ENCODE measurements at places on chromosomes 13 and 19.
A peak's percentile ranks its signal among the peaks of the same experiment; 100 is the strongest.

- DNase-seq, result no peak
Measured at GRCh38 chr19:5485286-5485636, 30.0 kb downstream of the ZNRF4 start.

- no peak for DNase-seq
Measured at GRCh38 chr13:32905063-32905863, 111.0 kb upstream of the KL start.

GRCh38 chr19:31459430-31459829 is 110.2 kb upstream of the TSHZ3 start:
- no peak for DNase-seq

DNA sequence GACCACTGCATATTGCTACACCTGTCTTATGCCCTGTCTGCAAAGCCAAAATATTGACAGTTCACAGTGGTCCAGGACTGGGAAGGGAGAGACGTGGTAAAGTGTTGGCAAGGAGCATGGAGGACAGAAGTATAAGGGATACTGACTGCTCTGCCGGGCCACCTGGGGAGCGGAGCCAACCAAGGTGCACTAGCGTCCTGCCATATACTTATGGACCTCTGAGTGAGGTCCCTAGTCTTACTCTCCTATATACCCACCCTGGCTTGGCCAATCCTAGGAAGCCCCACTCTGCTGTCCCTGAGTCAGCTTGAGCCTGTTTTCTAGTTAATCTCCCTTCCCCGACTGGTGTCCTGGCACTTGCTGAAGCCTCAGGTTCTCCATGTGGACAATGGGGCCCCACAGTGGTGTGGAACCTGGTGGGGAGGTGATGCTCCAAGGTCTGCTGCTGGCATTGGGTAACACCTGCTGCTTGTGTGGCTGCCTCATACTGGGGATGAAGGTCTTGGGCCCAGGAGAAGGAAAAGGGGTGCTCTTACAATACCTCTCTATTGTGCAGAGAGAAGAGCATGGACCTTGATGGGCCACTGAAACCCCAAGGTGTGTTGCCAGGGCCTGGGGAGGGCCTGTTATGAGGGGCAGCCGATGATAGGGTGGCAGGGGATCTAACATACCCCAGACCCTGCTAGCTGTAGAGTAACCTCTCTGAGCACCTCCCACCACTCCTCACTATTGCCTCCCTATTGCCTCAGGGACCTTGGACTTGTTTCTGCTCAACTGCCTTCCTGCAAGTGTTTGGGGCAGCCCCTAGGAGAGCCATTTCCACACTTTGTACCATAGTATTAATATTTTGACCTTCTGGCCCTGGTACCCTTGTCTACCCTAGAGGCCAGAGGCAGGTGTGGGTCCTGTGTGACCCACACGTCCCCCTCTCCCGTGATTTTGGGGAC is 6.7 kb upstream of the TRIM28 start:
- no peak for DNase-seq

DNA sequence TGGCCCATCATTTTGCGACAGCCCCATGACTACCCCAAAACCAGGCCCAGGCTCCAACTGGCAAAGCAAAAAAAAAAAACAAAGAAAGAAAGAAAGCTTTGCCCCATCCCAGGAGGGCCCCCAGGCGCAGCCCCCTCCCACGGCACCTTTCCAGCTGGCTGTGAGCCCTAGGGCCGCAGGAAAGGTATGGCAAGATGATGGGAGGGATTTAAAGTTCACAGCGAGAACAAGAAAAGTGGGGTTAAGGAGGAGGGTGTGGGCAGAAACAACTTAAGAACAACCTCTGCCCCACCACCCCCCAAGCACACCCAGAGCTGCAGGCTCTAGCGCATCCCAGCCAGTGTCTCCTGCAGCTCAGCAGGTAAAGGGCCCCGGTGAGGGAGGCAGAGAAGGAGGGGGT is at the start of gene CYP2F1:
Gene CYP2F1, plus strand, starts transcription at position 301 of the 400 bp plus-strand sequence. CDS start 1,757 bp downstream, outside the sequence.
- DNase-seq, result no peak

DNA sequence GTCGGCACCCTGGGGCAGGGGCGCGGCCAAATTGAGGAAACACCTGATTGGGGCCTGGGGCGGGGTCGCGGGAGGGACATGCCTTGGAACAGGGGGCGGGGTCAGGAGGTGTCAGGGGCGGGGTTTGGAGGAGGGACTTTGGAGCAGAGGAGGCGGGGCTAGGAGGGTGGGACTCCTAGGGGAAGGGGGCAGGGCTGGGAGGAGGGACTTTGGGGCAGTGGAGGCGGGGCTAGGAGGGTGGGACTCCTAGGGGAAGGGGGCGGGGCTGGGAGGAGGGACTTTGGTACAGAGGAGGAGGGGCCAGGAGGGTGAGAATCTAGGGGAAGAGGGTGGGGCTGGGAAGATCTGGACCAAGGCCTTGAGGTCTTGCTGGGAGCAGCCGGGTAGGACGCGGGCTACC is 21.9 kb downstream of the GRIN2D start:
- DNase-seq, result peak; percentile 59

DNA sequence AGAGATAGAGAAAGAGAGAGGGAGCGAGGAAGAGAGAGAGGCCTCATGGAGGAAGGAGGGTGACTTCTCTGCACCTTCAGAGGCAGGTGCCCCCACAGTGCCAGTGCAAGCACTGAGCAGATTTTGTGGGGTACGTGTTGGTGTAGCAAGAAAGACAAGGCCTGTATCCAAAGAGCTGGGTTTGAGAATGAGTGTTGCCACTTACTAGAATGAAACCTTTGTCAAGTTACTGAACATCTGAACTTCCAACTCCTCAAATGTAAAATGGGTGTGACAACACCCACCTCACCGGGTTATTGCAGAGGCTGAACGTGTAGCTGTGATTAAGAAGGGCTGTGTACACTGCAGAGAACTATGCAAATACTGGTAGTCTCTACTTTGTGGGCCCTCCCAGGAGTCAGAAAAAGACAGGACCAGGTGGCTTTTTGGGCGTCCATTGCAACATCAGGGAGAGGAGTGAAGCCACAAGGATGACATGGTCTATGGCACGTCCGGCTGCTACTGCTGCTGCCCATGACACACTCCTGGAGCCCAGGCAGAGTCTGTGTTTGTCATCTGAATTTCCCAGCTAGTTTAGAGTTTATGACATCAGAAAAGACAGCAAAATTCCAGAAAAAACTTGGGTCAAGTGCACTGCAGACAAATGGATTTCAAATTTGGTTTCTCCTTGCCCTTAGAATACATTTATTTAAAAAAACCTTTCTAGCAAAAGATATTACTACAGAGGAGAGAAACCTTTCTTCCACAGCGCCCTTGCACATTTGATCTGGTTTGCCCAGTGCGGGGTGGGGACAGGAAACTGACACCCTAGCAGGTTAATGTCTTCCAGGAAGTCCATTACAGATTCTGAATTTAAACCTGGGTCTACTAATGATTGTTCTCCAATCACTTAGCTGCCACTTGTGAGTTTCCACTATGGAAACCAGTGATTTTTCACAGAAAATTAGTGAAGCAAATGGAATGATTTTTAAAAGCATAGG is 54.0 kb upstream of the ATP12A start:
- no peak for DNase-seq

DNA sequence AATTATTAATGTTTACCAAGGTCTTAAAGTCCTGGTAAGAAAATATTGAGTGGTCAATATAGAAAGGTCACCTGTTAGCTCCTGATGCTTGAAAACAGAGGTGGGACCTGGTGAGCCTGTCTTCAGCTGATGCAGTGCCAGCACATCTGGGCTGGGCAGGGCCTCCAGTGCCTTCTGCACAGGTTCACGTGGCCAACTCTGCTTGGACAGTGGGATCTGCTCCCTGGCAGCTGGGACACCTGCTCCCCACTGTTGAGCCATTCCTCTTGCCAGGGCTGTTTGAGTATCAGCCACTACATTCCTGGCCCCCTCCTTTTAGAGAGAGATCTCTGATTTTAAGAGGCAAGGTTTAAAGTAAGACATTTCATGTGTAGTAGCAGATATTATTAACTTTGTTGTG is 135.0 kb downstream of the TM9SF2 start:
- DNase-seq, result no peak

DNA sequence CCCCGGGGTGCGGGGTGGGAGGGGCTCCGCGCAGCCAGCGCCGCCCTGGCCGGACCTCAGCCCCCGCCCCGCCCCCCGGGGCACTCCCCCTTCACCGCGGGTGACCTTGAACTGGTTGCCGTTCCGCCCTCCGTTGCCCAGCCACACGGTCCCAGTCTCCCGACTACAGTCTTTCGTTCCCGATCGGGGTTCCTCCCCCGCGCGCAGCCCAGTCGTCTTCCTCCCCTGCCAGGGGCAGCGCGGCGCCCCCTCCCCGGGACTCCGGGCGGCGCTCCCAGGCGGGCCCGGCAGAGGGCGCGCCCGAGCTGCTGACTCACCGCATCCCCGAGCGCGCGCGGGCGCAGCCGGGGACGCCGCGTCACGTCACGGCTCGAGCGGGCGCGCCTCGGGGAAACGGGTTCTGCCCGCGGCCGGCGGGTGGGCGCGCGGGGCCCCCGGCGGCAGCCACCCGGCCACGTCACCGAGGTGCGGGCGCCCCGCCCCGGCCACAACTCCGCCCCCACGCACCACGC is 459 bp downstream of the MIDN start:
- DNase-seq, result peak; percentile 76

DNA sequence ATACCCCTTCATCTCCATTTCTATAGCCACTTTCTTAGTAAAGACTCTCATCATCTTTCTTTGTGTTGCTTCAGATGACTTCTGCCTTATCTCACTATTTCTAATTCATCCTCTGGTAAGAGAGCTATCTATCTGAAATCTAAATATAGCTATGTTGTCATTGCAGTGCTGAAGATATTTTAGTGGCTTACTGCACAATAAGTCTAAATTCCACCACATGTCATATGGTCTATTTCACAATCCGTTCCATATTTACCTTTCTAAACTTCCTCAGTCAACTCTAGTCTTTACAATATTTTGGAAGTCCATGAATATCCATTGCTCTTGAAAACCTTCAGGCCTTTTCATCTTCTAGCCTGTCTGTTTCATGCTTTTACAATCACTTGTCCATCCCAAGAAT is 465.1 kb upstream of the SLC10A2 start:
- no peak for DNase-seq

GRCh38 chr13:110270507-110270906 is 36.5 kb downstream of the COL4A1 start:
- DNase-seq, result no peak

DNA sequence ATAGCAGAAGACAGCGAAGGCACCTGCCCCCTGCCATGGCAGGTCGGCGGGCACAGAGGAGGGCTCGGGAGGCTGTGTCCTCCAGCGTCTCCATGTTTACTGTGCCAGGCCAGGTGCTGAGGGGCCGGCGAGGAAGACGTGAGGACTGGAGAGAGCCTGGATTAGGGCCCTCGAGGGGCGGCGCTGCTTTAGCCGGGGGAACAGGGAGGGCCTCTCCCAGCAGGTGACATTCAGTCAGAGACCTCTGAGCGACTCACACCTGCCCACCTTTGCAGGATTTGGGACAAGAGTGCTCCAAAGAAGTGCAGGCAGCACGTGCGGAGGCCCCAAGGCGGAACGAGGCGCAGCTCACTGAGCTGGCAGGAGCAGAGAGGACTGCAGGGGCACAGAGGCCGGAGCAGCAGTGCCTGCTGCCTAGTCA is 17.6 kb downstream of the KDM4B start:
- no peak for DNase-seq

- no peak for DNase-seq
Measured at GRCh38 chr13:21466527-21466926, 7.4 kb upstream of the ZDHHC20 start.

GRCh38 chr19:46840498-46840942 is 10.1 kb downstream of the AP2S1 start:
- peak; percentile 57 for DNase-seq

- no peak for DNase-seq
Measured at GRCh38 chr13:98189841-98190505, 12.9 kb upstream of the RNF113B start.

DNA sequence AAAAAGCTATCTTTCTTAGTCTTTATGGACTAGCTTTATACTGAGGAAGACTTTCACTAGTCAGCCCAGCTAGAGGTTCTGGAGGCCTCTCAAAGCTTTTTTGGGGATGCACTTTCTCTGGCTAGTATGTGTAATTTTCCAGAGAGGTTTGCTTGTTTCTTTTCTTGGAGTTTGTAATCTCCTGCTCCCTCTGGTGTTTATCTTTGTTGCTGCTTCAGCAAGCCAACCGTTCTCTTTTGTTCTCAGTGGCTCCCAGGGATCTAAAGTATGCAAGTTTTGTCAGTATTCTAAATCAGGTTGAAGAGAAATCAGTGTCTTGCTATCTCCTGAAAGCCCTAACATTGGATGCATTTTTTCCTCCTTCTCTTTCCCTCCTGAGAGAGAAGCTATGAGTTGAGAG is 121.1 kb upstream of the MYO16 start:
- DNase-seq, result peak; percentile 29

DNA sequence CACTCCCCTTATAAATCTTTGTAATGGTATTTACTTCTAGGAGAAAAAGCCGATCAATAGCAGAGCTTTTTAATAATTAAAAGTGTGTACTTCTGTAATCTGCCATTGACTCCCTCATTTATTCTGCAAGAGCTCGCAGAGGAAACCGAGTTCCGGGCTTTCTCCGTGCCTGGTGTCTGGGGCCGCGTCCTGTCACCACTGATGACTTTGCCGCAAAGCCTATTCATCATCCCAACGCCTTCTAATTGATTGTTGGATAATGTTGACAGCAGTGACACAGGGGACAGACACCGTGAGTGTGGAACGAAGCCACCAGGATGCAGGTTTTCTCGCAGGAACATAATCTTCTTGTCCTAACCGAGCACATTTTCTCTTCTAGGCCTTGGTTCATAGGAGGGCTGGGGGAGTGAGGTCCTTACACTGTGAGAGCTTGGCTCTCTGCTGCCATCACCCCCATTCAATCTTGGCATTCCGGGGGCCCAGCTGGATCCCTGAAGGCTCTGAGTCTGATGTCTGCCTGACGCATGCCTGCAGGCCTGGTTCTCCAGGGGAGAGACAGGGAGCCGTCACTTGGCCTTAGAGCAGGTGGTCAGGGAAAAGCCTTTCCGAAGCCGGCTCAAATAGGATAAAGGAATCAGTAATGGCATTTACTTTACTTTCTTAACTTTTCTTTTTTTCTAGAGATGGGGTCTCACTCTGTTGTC is 110.3 kb downstream of the KDM4B start:
- DNase-seq, result no peak

DNA sequence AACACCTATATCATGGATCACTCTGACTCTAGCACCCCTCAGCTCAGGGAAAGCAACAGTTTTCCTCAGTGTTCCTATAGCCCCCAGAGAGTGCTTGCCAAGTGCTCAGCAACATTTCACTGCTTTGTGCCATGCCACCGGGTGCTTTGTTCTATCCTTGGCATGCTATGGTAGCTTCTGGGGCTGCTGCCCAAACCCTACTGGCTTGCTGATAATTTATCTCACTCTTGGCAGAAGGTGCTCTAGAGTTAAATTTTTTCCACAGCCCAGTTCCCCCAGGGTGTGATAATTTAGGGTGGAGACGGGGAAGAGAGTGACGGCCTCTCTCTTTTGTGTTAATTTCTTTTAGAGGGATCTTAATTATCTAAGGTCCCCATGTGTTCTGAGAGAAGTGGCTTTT is 12.6 kb upstream of the CSNK1A1L start:
- no peak for DNase-seq

GRCh38 chr13:74230984-74231501 is 96.8 kb upstream of the KLF12 start:
- DNase-seq, result no peak

GRCh38 chr19:7926021-7926726 is at the start of gene CTXN1:
TSS of gene CTXN1 (minus strand) at chr19:7926135. CDS start at chr19:7925538, 597 bp downstream.
- DNase-seq, result peak; percentile 58

- DNase-seq, result peak; percentile 4
Measured at GRCh38 chr13:71218960-71219359, 648.0 kb downstream of the DACH1 start.

GRCh38 chr13:25796474-25796873 is 255.3 kb downstream of the SHISA2 start:
- no peak for DNase-seq
